ENCODE measurements at places on chromosomes 5 and 9.

DNA sequence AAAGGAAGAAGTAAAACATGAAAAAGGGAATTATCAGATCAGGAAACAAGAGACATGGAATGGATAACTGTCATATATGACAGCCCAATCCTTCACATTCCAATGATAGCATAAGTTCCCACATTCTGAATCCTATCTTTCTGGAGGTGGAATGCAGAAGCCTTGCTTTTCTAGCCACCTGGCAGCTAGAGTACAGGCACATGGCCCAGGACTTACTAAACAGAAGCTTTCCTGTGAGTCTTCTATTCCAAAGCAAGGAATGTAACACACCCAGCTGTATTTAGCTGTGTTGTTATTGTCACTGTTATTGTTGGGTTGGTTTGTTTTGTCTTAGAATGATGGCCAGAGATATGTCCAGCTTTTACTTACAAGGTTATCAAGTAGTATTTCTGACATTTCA, 780.5 kb upstream of the ZNF608 start:
- no peak for DNase-seq

- no peak for DNase-seq
Observed at GRCh38 chr5:133820507-133820906, 147.9 kb downstream of the C5orf15 start.

GRCh38 chr5:140382866-140383265, 18.8 kb upstream of the ANKHD1 start:
- no peak for DNase-seq

DNA sequence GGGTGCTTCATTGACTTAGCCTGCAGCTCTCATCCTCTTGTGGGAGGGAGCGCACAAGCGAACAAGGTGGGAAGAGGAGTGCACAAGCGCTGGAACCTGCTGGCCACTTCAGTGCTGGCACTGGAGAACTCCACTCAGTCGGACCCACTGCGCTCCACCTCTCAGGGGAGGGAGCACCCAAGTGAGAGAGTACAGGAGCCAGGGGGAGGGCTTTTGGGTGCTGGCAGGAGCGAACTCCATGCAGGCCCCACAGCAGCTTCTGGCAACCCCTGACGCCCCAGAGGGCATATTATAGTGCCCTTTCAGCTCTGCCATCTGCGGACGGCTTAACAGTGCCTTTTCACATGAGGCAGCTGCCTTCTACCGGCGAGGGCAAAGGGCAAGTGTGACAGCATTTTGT, 774.2 kb upstream of the COX7C start:
- DNase-seq: no peak

DNA sequence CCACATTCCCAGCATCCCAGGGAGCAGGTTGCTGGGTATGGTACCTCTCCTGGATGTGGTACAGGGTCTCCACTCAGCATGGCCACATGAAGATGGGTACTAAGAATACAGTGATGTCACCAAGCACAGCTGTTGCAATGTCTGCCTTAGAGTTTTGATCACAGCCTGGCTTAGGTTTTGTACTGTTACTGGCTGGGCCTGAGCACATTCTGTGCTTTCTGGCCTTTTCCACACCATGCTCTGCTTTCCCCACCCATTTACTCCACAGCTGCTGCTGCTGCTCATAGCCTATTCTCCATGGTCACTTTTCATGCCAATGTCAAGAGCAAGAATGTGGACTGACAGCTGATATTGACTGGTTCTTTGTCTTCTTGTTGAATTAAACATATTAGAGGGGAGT, 481.9 kb downstream of the ARHGEF28 start:
- DNase-seq: no peak

- DNase-seq: no peak
Observed at GRCh38 chr9:94813379-94813778, 86.9 kb downstream of the AOPEP start.

DNA sequence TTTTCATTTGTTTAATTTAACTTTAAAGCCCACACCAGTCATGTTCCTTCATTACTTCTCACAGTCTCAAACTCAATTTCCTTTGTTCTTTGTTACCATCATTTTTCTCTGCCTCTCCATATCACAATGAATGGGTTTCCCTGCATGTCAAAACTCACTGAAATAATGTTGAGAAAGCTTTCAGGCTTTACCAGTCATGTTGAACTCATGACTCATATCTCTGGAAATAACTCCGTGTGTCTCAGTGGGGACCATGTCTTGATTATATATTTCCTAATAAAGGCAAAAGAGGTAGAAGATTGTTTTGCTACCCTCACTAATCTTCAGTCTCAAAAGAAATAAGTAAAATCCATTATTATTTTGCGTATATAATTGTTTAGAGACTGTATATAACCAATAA, 231.2 kb downstream of the CHSY3 start:
- DNase-seq: no peak

GRCh38 chr5:1725641-1726468, 73.8 kb downstream of the MRPL36 start:
- no peak for DNase-seq

- DNase-seq: no peak
Observed at GRCh38 chr5:9686216-9686615, 56.1 kb upstream of the TAS2R1 start.

- no peak for DNase-seq
Observed at GRCh38 chr9:95305770-95306492, 11.6 kb downstream of the FANCC start.

DNA sequence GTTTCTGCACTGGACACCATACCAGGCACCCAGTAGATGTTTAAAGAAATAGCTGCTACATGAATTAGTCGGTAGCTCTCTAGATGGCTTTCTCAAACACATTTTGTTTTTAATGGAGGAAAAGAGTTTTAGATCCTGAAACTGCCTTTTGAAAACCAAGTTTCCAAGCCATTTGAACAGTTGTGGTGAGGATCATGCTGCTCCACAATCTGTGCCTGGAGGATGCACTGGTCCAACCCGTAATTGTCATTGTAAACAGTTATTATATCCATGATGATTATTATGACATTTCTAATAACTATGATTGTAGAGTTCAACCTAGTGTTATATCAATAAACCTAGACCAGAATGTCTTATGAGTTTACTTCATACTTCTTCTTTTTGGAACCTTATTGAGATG, 35.9 kb upstream of the ZFAND5 start:
- DNase-seq: no peak

DNA sequence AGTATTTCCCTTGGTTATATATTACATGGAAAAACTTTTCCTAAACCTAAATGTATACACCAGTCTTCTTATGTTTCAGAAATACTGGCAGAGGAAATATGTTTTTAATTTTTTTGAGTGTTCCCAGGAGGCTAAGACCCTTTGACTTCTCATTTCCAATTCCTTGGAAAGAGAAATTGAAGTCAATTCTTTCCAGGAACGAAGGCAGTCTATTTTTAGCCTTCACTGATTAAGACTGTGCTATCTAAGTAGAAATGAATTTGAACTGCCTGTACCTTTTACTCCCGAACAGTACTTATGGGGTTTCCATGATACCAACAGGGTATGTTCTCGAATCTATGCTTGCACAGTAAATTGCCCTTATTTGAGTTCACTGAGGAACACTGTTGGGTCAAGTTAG, 340.3 kb upstream of the CD180 start:
- DNase-seq: no peak

- DNase-seq: no peak
Observed at GRCh38 chr9:133987446-133987788, 4.7 kb downstream of the VAV2 start.

DNA sequence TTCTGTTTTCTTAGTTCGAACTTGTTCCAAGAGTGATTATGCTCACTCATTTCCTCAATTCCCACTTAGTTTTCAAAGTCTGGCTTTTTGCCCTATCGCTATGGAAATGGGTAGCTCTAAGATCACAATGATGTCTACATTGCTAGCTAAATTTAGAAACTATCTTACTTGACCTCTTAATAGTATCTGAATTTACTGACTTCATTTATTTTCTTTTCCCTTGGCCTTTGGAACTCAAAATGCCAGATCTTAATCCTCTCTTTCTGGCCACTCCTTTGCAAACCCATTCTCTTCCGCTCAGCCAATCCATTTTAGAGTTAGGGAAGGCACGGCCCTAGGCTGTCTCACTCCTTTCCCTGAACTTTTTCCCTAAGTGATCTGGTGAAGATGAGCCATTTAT, 137.0 kb downstream of the FER start:
- no peak for DNase-seq

- no peak for DNase-seq
Observed at GRCh38 chr9:79684711-79685575, 113.2 kb downstream of the TLE4 start.

DNA sequence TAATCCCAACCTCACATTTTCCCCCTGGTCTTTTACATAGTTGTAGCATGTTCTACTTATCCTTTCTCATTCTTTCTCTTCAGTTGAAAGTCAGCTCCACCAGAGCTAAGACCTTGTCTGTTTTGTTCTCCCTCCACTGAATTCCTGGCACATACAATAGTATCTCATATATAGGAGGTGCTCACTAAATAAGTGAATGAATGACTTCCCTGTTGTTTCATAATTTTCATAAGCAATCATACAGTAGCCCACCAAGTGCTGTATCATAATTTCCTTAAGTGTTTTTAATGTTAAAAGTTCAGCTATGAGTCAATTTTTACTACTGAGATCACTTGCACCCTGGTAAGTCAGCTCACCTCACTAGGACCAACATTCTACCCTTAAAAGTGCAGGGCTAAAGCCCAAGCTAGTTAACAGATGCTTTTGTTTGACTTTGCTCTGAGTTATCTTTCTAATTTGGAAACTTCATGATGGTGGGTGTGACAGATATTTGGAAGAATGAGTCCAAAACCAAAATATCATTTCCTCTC, 27.6 kb downstream of the TMEM245 start:
- no peak for DNase-seq

GRCh38 chr5:2135833-2136232, 253.1 kb upstream of the IRX4 start:
- DNase-seq: no peak

DNA sequence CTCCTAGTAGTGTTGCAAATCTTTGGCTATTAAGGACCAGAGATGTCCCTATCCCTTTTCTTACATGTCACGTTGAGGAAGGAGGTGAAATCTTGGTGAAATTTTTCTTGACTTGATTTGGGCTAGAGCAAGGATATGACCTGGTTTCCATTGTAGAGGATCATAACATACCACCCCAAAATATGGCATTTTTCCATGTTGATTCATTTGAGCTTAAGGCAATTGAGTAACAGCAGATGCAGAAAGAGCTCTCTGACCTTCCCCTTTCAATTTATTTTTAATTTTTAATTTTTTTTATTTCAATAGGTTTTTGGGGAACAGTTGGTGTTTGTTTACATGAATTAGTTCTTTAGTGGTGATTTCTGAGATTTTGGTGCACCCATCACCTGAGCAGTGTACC, 61.2 kb upstream of the MAP1B start:
- no peak for DNase-seq

DNA sequence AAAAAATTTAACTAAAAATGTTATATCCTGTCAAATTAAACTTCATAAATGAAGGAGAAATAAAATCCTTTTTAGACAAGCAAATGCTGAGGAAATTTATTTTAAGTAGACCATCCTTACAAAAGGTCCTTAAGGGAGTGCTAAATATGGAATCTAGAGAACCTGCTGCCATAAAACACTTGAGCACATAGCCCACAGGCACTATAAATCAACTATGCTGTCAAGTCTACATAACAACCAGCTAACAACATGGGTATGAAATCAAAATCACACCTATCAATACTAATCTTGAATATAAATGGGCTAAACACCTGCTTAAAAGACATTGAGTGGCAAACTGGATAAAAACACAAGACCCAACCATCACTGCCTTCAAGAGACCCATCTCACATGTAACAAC, 15.1 kb upstream of the PRSS3 start:
- DNase-seq: no peak

GRCh38 chr9:124869986-124870560, 8.1 kb downstream of the ARPC5L start:
- DNase-seq: peak; percentile 73
